ENCODE measurements at places on chromosomes 6 and 20.

GRCh38 chr20:41408156-41408794 lies 41.7 kb upstream of the EMILIN3 start:
- DNase-seq, result no peak

GRCh38 chr6:33974030-33974429 lies 170.2 kb upstream of the MLN start:
- no peak for DNase-seq

- no peak for DNase-seq
Observed at GRCh38 chr6:160178271-160178670, 56.7 kb downstream of the SLC22A1 start.

- DNase-seq, result no peak
Observed at GRCh38 chr20:63744158-63744557, 4.6 kb downstream of the SLC2A4RG start.

- no peak for DNase-seq
Observed at GRCh38 chr6:49552596-49552995, 2.1 kb downstream of the C6orf141 start.

- DNase-seq, result no peak
Observed at GRCh38 chr6:36343109-36343680, 6.5 kb upstream of the BNIP5 start.

- no peak for DNase-seq
Observed at GRCh38 chr6:148076051-148076450, 266.6 kb upstream of the SASH1 start.

DNA sequence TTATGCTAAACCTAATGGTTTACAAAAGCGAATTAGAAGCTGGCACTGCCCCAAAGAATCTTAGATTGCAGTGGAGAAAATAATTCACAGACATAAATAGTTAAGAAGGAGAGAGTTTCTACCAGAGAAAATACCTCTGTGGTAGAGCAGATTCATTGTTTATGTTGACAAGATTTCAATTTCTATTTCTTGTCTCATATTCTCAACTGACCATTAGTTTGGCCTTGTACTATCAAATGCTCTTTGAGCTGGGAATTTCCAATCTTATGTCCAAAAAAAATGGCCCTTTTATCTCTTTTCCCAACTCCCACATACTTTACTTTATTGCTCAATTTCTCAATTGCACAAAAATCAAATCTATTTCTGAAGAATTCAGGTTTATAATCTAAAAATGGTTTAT lies 804.1 kb upstream of the CITED2 start:
- DNase-seq, result no peak

DNA sequence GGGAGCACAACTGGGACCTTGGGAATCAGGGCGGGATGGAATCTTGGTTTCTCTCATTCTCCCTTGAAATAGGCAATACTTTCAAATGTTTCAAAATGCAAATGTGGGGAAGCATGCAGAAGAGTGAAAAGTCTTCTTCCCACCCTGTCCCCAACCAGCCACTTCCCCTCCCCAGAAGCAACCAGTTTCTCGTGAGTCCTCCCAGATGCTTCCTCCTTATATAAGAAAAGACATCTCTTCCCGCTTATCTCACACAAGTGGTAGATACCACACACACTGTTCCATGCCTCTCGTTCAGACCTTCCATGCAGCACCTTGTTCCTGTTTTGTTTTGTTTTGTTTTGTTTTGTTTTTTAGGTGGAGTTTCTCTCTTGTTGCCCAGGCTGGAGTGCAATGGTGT lies 25.1 kb downstream of the HCK start:
- DNase-seq, result no peak

- DNase-seq, result no peak
Observed at GRCh38 chr6:166465003-166465399, 82.3 kb upstream of the MPC1 start.

DNA sequence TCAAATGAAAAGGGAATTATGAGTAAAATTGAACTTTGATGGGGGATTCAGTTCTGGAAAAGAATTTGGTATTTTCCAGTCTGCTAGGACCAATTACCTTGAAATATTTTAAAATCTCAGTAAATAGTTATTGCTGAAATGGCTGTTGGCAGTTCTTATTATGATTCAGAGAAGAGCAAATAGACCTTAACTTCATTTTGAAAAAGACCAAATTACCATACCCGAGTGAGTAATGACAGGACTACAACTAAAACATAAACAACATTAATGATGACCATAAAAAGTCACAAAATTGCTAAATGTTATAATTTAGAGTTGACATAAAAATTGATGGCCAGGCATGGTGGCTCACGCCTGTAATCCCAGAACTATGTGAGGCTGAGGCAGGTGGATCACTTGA lies 21.7 kb downstream of the TRIM38 start:
- DNase-seq, result no peak

DNA sequence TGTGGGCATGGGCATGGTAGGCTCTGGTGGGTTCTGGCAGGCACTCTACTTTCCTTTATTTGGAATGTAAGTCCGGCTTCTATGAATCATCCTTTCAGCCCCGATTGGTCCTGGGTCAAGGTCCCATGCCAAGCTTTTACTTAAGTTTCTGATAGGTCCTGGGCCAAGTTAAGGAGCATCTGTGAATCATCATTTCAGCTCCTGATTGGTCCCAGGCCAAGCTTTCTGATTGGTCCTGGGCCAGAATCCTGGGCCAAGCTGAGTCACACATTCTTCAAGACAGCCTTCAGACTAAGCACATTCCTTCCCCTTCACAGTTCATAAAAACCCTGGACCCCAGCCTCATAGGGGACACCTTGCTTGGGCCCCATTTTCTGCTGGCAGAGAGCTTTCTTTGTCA lies 231.0 kb upstream of the EYS start:
- no peak for DNase-seq

DNA sequence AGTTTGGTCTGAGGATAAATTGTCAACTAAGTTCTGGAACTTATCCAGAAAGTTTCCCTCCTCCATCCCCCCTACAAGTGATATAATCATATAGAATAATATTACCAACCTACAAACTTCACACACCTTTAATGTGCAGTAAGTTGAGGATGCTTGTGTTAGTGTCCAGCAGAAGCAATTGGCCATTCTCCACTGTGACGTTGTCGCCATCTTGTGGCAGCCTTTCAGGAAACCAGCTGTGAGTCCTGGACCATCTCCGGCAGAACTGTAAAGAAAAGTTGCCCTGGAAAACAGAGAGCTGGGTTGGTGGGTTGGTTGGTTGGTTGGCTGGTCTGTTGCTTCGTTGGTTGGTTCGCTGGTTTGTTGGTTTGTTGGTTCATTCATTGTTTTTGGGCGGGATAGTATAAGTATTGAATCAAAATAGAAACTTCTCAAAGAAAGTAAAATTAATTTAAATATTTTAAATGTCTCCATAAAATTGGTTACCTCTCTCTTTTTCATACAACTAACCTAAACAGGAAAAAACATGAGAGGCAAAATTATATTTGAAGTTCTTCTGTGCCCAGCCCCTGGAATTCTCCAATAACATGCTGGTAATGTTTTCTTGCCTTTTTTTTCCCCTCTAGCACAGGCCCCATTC lies 127.5 kb downstream of the PKHD1 start:
- DNase-seq, result peak; percentile 61

GRCh38 chr20:64049060-64049877 lies at the start of gene SOX18:
TSS of gene SOX18 (minus strand) at chr20:64049639. CDS start at chr20:64049516, 123 bp downstream.
- DNase-seq, result no peak

DNA sequence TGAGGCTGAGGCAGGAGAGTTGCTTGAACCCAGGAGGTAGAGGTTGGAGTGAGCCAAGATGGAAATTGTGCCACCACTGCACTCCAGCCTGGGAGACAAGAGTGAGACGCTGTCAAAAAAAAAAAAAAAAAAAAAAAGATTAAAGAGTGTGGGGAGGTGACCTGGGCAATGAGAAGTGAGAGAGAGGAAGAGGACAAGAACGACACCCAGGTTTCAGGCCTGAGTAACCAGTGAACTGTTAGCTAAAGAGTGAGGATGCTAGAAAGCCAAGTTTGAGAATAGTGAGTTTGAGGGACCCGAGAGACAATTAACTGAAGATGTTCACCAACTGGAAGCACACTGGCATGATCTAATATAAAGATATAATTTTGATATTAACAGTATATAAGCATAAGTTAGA lies 85.4 kb upstream of the TNFAIP3 start:
- DNase-seq, result no peak

- no peak for DNase-seq
Observed at GRCh38 chr6:156942266-156942665, 165.1 kb downstream of the ARID1B start.

DNA sequence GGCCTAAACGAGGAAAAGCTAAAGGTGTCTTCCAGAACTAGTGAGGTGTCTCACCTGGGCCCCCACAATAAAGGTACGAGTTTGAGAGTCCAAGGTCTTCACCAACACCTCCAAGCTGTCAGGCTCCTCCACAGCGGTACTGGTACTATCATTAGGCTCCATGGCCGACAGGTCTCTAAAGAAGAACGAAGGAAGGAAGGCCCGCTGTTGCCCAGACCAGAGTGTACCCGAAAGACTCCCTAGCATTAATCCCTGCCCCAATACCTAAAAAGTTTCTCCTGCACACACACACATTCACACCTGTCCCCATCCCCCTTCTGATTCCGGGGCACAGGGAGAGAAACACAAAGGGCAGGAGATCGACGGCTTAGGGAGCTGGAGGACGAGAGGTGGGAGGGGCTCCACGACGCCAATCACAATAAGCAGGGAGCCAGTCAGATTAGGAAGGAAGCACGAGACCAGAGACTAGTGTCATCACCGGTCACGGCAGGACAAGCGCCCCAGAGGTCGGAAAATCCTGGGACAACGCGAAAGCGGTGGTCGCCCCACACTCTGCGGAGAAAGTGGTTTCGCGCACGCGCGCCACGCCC lies 764 bp downstream of the BAG6 start:
- no peak for DNase-seq

DNA sequence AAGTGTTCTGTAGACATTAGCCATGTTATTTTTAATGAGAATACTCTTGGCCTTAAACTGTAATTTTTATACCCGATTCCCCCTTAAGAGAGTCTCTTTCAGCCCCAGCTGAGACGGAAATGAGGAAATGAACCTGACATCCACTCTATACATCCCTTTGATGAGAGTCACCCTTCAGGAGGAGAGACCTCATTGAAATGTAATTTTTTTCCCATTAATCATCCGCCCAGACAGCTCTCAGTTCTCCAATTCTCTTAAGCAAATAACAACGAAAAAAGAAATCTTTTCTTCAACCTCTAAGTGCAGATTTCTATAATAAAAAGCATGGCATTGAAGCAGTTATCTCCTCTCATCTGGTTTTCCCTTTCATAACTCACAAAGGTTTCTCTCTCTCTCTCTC lies 243.8 kb upstream of the PMEPA1 start:
- DNase-seq, result no peak

GRCh38 chr6:12232821-12233220 lies 57.3 kb upstream of the EDN1 start:
- DNase-seq, result no peak

GRCh38 chr6:41706876-41707564 lies 28.4 kb downstream of the TFEB start:
- no peak for DNase-seq

DNA sequence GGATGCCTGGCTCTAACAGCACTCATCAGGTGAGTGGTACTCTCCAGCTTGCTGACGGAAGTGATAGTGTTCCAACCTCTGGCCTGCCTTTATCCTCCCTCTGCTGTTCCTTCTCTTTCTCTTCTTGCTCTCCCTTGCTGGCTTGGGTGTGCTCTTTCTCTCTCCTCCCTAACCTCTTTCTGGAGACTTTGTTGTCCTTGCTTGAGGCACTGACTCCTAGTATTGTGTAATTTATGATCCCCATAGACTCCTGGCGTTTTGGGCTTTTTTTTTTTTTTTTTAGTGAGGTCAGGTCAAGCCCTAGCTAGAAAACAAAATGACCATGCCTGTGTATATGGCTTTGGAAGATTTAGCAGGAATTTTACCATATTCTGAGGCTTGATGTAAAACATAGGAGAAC lies 84.7 kb upstream of the MRAP2 start:
- DNase-seq, result no peak

DNA sequence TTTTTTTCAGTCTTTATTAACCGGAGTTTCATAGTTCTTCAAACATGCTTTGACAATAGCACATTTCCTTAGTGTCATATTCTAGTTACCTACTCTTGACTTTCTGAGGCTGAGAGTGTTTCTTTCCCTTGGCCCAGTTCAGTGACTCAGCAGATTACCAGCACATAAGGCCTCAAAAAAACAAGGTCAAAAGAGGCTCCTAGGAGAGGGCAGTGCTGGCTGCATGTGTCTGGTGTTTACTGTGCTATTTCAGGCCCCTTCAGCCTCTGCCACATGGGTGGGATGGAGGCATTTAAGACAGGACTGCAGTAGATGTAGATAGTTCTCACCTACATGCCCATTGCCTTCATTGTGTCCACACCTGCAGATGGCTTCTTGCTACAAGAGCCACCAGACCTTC lies 198.2 kb upstream of the SSTR4 start:
- DNase-seq, result no peak

DNA sequence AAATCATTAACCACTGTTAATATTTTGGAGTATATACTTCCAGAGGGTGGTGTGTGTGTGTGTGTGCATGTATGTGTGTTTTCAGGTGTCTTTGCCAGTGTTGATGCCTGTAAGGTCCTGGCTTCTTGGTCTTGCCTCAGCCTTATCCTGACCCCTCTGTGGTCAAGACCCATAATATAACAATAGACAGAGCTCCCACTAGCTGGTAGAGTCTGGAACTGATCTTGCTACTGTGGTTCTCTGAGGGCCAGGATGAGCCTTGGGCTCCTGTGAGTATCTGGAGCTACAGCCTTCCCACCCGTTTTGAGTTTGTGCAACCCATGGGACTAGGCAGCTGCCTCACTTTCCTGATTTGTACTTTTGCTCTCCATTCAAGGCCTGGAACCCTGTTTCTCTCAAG lies 191.0 kb downstream of the IBTK start:
- no peak for DNase-seq

DNA sequence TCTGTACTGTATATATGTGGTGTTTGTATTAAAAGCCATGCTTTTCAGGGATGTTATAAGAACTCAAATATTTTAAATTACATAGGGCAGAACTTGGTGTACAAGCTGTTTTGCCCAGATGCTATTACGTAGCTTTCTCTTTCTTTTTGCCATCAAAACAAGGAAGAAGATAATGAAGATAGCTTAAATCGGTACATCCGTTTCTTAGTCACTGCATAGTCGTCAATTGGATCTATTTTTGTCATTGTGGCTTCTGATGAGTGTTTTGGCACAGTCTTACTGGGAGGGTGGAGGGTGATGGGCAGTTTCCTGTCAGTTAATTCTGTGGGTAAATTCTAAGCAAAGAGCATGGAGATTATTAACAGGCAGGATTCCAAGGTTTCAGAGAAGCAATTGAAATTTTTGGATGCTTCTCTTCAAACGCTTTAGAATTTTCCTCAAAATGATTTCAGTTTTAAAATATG lies 649.1 kb upstream of the GJE1 start:
- no peak for DNase-seq

- no peak for DNase-seq
Observed at GRCh38 chr6:32244270-32244669, 20.4 kb upstream of the NOTCH4 start.

DNA sequence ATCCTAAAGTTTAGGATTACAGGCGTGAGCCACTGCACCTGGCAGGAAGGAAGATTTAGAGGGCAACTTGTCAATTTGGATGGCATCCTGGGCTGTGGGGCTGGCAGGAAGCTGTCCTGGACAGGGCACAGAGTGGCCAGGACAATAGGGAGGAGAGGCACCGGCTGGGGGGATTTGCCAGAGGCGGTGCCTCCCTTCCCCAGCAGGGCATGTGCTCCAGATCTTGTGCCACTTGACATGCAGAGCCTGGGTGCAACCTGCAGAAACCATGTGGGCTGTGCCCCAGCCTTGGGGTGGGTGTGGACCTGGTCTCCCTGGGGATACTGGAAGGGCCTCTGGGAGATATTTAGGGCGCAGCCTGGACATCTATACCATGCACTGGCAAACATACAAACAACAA lies 58.6 kb upstream of the EEF1A1 start:
- DNase-seq, result no peak
